NCI-H524 (cell line): ENCODE measurements at places on chromosomes 7 and 10.

GRCh38 chr10:63883861-63884260 lies 362.7 kb downstream of the REEP3 start:
- DNase-seq = no peak

GRCh38 chr7:11527707-11528106 lies 304.3 kb downstream of the THSD7A start:
- DNase-seq = no peak

DNA sequence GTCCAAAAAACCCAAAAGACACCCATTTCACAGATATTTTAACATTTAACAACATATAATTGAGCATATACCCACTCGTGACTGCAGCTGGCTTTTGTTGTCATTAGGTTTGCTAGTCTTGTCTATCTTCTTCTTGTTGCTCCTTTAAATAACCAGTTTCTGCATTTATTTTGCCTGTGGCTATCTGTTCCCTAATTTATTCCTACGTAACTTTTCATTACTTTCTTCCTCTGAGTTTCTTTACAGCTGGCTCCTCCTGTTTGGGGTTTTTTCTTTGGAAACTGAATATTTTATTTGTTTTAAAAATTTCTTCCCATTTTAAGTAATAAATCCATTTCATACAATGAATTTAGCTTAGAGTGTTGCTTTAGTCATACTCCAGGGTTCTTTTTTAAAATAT lies 14.4 kb downstream of the PILRA start:
- no peak for DNase-seq

GRCh38 chr10:56116684-56117083 lies 244.4 kb downstream of the ZWINT start:
- DNase-seq = no peak

DNA sequence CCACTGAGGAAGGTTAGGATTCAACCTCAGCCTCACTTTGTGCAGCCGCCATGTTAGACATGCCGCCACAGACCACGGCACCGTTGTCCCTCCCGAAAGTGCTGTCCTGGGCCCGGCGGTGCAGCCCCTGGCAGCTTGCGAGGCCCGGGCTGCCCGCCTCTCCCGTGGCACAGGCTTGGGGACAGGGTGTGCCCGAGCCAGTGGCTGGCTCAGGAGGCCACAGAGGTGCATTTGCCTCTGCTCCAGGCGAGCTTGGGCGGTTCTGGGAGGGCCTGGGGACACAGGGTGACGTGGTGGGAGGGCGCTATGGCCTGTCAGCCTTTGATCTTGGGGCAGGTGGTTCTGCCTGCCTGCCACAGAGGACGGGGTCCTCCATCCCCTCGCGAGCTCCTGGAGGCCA lies 41.1 kb downstream of the NKX6-2 start:
- no peak for DNase-seq

GRCh38 chr10:44384601-44385025 lies 284 bp downstream of the CXCL12 start:
- no peak for DNase-seq

GRCh38 chr7:28558236-28558635 lies 145.9 kb downstream of the CREB5 start:
- no peak for DNase-seq

DNA sequence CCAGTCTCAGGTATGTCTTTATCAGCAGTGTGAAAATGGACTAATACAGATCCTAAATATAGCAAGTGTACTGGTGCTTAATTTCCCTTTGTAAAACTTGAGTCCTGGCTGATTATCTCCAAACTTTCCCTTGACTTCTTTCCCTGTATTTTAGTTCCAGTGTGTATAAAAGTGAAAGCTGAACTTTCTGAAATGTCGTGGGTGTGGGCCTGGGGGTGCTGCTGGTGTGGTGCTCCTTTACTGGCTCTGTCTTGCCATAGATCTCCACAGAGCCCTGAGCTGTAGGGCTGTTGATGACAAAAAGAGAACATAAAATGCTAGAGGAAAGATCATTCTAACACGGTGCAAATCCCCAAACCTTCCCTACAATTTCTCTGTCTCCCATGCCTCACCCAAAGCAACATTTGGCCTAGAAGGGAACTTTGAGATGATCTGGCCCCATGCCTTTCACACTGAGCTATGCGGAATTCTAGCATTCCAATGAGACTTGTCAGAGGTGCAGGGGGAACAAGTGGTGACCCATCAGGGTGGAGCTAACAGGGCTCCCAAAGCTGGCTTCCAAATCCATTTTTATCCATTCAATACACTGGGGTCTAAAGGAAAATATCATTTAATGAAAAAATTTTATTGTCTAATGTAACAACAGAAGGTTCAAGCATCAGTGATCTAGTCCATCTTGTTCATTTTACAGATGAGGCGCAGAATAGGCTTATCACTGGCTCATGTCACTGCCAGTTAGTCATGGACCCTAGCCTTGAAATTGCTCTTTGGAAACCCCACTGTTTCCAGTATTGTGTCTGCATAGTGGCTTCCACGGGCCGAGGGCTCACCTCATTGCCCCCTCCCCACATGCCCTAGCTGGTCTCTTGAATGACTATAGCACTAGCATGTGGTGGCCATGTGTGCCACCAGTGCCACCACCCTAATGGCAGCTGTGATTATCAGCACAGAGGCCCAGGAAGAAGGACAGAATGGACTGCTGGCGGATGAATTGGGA lies 1000.9 kb downstream of the LRMDA start:
- no peak for DNase-seq

- no peak for DNase-seq
Measured at GRCh38 chr10:43336061-43336460, 35.4 kb upstream of the FXYD4 start.

DNA sequence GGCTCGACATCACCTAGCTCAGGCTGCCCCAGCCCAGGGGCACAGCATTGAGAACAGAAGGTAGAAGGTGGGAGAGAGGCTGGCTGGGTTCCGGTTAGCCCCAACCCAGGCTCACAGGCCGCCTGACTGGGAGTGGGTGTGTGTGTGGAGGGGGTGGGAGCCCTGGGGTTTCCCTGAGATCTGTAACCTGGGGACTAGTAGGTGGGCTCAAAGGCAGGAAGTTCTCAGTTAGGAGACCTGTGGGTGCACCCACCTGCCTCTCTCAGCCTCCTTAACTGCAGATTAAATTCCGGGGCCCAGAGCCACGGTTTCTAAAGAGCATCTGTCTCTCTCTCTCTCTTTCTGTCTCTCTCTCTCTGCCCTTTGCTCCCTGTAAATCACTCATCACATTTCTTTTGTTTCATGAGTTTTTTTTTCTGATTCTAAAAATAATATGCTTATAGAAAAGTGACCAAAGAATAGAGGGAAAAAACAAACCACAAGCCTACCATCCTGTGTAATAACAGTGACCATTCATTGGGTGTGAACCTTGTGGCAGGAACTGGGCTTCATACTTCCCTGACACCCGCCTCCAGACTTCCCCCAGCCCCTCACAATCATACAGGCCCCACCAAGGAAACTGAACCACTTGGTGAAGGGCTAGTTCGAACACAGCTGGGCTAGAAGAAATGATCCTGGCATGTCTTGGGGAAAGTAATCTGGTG lies 83.4 kb upstream of the SMNDC1 start:
- no peak for DNase-seq

GRCh38 chr7:116210345-116211005 lies at the start of gene TES:
Gene TES, plus strand, starts transcription at chr7:116210539. Its CDS starts 169 bp downstream, at chr7:116210708.
- peak; percentile 19 for DNase-seq

DNA sequence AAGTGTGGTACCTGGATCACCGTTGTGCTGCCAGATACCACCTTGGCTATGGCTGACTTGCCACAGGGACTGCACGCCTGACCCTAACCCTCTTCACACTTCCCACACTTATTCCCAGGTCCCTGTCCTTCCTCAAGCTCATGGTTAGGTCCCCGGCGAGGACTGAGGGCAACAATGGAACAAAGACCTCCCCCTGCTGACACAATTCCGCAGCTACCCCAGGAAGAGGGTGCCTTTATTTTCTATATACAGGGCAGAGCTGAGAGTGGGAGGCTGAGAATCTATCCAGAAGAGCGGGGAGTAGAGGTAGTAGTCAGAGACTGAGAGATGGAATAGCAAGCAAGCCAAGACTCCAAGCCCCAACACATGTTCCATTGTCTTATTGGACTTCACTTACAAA lies 118.1 kb upstream of the SEM1 start:
- DNase-seq = no peak

GRCh38 chr7:116122972-116123595 lies 87.3 kb upstream of the TES start:
- peak; percentile 48 for DNase-seq

DNA sequence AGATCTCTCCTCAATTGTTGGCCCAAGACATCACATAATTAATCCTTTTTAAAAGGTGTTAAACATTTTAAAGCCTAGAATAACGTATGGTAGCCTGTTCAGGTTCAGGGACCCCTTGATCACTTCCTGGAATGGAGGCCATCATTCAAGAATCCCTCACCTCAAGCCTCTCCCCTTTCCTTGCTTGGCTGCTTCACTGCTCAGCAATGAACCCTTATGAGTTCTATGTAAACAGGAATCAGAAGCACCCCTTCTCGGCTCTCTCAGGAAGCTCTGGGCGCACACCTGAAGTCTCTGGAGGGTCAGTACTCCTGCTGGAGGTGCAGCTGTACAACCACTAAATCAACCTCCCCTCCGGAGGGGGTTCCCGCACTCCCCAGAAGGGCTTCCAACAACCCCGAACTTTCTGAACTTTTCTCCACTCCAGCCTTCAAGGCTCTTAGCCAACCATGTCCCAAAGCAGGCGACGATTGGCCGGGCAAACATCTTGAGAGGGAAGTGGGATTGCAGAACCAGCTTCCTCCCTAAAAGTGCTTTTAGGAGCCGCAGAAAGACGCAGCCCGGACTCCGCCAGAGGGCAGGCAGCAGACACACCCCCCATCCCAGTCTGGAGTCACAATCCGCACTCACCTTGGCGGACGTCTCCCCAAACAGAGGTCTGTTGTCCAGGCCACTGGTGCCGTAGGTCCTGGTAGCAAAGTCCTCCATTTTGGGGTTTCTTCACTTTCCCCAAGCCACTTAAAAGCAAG lies 562 bp downstream of the TMEM243 start:
- DNase-seq = no peak

DNA sequence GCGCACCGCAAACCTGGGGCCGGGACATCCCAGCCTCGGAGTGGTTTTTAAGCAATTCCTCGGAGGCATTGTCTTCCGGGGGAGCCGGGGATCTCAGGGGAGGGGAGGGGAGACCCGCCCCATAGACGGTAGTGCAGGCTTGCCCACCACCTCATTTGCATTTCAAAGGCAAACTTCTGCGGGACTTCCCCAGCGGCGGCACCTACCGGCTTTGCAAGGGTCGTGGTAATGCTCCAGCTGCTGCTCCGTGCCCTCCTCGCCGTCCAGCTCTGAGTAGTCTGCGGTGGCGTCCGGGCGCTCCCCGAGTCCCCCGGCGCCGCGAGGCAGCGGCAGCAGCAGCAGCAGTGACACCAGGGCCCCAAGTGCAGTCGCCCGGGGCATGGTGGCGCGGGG lies 425 bp downstream of the TLL2 start:
- DNase-seq = peak; percentile 27

- no peak for DNase-seq
Measured at GRCh38 chr7:129690701-129691100, 79.2 kb downstream of the NRF1 start.

GRCh38 chr7:43618073-43618472 lies 35.2 kb downstream of the STK17A start:
- no peak for DNase-seq
